ENCODE measurements at places on chromosomes 11 and 22. TPM values are rescaled to one million over a fixed set of nuclear protein-coding genes. Genes with fewer than 3 reads are reported as not detected.

Gene OR5B21
- not detected for polyA plus RNA-seq

Gene IFTAP
- polyA plus RNA-seq = 50.7 TPM

Gene LMO2
- polyA plus RNA-seq = 34.4 TPM

Gene OOSP4B
- polyA plus RNA-seq = not detected

Gene KMT5B
- polyA plus RNA-seq = 77.2 TPM

Gene MS4A6E
- not detected for polyA plus RNA-seq

DNA sequence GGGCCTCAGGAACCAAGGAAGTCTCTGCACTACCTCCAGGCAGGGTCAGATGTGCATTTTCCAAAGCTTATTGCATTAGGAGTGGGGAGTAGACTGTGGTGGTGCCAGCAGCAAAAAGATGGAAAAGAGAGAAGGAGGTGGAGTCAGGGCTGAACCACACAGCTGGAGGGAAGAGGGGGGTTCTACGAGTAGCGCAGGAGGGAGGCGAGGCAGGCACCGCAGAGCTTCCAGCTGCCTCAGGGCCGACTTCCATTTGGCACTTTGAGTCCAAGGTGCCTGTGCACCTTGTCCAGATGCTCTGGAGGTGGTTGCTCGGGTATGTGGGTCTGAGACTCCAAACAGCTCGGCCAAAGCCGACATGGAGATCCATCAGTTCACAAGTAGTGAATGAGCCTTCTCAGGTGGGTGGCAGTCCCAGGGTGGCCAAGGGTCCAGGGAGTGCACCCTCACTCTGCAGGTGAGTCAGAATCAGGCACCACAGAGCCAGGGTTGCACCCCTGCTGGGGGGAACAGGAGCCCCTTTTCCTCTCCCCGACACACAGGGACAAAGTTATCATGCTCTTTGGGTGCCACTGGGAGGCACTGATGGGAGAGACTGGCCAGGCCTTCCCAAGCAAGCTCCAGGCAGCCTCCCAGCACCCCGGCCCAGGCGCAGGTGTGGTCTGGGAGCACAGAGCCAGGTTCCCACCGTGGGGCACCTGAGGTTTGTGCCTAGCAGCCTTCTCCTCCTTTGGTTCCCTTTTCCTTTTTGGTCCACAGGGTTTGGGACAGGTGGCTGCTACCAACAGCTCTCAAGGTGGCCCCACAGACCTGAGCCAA is 30.2 kb downstream of the GGT5 start:
- DNase-seq = no peak

DNA sequence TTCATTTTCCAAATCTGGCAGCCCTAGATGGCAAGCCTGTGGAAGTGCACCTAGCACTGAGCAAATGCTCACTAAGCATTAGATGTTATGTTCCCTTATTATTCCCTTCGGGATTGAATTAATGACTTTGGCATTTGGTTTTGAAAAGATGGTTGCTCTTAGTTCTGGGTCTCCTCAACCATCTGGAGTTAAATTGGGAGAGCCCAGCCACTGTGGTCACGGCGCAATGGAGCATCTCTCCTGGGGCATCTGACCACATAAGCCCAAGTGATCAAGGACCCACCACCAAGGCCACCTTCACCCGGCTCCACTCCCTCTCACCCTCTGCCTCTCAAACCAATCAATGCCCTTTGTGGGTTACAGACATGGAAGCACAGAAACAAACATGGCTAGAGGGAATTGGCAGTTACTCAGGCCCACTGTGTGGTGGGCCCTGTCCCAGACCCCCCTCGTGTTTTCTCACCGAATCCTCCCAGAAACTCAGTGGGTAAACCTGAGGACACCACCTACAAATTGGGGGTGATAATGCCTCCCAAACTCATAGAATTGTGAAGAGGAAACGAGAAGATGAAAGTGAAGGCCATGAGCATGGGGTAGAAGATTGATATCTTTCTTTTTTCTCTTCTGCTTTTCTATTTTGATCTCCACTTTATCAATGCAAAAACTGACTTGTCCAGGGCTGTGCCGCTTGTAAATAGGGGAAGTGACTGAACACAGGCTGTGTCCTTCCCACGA is 52.2 kb downstream of the IRAG1 start:
- no peak for DNase-seq

DNA sequence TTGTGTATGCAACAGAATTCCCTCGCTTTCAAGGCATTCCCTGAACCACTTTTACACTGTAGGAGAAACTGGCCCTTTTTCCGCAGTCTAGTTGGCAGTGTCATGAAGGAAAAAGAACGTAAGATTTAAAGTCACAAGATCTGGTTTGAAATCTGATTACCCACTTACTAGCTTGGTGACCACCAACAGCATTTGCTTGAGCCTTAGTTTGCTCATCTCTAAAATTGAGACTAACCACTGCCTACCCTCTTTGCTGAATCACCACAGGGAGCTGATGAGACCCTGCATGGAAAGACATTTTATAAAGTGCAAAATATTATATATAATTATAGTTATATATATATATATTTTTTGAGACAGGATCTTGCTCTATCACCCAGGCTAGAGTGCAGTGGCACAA is 39.4 kb downstream of the SYTL2 start:
- no peak for DNase-seq

GRCh38 chr22:34841331-34841771 is 224.6 kb upstream of the ISX start:
- DNase-seq = no peak

DNA sequence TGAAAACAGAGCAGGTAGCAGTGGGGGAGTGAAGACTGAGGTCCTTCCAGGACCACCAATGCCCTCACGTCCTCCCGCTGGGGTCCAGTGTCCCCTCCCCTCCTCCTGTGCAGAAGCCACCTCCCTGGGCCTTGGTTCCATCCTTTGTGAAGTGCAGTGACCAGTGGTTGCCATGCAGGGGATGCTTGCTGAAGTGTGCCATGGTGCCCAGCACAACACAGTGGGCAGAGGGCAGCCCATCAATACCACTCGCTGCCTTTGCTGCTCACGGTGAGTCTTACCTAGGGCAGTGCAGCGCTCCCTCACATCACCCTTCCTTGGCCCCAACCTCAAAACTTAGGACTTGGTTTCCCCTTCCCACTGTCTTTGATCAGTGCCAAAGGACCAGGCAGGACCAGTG is 12.9 kb downstream of the MYEOV start:
- no peak for DNase-seq

GRCh38 chr11:88337987-88338668 is 592 bp upstream of the CTSC start:
- peak; percentile 42 for DNase-seq

DNA sequence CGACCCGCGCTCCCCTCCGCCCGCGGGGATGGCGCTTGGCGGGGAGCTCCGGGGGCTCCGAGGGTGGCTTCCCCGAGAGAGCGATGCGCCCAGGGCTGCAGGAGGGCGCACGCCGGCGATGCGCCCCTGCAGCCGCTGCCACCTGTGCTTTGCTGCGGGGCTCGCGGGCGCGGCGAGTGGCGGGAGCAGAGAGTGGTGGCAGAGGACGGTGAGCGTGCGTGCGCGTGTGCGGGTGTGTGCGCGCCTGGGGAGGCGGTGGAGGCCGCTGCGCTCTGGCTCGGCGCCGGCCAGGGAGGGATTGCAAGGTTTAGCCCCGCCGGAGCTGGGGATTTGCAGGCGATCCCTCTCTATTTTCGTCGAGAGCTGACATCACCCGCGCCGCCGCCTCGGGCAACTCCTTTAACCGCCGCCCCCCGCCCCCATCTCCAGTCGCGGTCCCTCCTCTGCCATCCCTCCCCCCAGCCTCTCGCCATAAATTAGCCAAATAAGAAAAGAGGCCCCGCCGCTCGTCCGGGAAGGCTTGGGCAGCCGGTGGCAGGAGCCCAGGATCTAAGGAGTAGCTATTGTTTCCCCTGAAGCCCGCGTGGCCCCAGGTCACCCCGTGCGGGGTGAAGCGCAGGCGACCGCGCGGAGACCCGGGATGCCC is at the start of gene SLC1A2:
Gene SLC1A2 (minus strand): TSS at position 375 of the 646 bp plus-strand sequence. CDS start 592 bp downstream, outside the sequence.
- no peak for DNase-seq

- no peak for DNase-seq
Observed at GRCh38 chr22:49079027-49079725, 748.5 kb downstream of the BRD1 start.

- no peak for DNase-seq
Observed at GRCh38 chr11:15775797-15776196, 580.5 kb downstream of the SOX6 start.

DNA sequence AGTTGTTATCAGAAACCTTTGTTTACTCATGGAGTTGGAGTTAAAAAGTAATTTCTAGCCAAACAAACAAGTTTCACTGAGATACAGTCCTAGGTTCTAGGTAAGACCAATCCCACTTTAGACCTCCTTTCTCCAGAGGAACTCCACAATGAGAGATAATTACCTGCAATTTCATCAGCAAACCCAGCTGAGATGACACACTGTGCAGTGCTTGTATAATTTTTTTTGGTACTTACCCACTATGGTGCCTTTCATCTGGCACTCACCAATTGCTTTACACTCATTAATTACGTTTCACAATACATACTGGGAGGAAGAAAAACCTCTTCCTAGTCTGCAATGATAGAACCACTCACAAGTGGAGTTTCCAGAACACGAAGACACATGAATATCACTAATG is 1.8 kb upstream of the MUC15 start:
- no peak for DNase-seq

- no peak for DNase-seq
Observed at GRCh38 chr22:40432625-40433024, 62.2 kb downstream of the SGSM3 start.

DNA sequence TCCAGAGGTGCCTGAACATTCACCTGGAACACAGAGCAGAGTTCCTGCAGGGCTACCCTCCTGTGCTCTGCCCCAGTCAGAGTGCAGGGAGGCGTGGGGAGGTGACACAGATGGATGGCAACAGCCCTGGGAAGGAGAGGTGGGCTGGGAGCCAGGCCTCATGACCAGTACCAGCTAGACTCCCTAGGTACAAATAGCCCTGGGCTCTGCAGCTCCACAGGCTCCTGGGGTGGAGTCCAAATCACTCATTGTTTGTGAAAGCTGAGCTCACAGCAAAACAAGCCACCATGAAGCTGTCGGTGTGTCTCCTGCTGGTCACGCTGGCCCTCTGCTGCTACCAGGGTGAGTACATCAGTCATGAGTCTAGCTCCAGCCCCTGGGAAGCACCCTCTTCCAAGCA is at the start of gene SCGB1D2:
Gene SCGB1D2 (plus strand): TSS at position 219 of the 400 bp plus-strand sequence. CDS start 69 bp downstream, at position 288.
- no peak for DNase-seq

DNA sequence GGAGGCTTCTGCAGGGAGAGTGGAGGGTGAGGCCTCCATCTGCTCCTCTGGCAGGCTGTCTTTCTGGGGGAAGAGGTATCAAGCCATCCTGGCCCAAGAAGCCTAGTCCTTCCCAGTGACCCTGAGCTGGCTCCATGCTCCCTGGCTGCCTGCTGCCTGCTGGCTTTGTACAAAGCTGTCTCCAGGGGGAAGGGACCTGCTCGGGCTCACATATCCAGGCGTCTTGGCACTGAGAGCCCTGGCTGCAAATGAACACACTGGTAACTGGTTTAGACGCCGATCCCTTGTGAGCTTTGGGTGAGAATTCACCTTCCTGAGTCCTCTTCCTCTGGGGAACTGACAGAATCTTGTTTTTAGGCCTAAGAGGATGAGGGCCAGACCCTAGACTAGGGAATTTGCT is 210.3 kb upstream of the ZBED5 start:
- no peak for DNase-seq
